ENCODE measurements at places on chromosomes 16 and 17. TPM values are rescaled to one million over a fixed set of nuclear protein-coding genes. Genes with fewer than 3 reads are reported as not detected.
A peak's percentile ranks its signal among the peaks of the same experiment; 100 is the strongest.

GRCh38 chr17:3594051-3594800 lies 15.0 kb downstream of the TRPV1 start:
- DNase-seq = peak; percentile 18

ESRP2 gene
- total RNA-seq = under 0.01 TPM

GRCh38 chr17:6476076-6476809 lies 32.0 kb downstream of the PIMREG start:
- no peak for DNase-seq

- no peak for DNase-seq
These were observed 14.0 kb downstream of the ANKRD11 start for GRCh38 chr16:89476379-89476778.

GRCh38 chr17:62911114-62911513 lies 54.9 kb upstream of the TANC2 start:
- DNase-seq = no peak

- no peak for DNase-seq
These were observed 178.8 kb downstream of the C16orf78 start for GRCh38 chr16:49552313-49552928.

ABCA9 gene
- 2.3 TPM for total RNA-seq

GRCh38 chr17:38898812-38899348 lies 26.5 kb upstream of the LASP1NB start:
- no peak for DNase-seq

PTRH2 gene
- total RNA-seq = 16.4 TPM

GRCh38 chr16:73390936-73391335 lies 343.0 kb upstream of the ZFHX3 start:
- DNase-seq = no peak

GRCh38 chr16:48113471-48113870 lies 42.3 kb downstream of the ABCC12 start:
- DNase-seq = no peak

DNA sequence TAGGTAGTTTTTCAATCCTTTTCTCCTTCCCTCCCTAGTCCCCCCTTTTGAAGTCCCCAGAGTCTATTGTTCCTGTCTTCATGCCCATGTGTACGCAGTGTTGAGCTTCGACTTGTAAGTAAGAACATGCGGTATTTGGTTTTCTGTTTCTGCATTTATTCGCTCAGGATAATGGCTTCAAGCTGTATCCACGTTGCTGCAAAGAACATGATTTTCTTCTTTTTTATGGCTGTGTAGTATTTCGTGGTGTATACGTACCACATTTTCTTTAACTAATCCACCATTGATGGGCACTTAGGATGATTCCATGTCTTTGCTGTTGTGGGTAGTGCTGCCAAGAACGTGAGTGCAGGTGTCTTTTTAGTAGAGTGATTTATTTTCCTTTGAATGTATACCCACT lies 651.2 kb downstream of the WWOX start:
- no peak for DNase-seq

DOC2B gene
- not detected for total RNA-seq

GRCh38 chr17:70563281-70563820 lies 394.0 kb downstream of the KCNJ2 start:
- DNase-seq = no peak

NETO2 gene
- total RNA-seq = 13.9 TPM

- DNase-seq = no peak
These were observed 81.2 kb downstream of the USP22 start for GRCh38 chr17:20961586-20961985.

TNP2 gene
- not detected for total RNA-seq

DNA sequence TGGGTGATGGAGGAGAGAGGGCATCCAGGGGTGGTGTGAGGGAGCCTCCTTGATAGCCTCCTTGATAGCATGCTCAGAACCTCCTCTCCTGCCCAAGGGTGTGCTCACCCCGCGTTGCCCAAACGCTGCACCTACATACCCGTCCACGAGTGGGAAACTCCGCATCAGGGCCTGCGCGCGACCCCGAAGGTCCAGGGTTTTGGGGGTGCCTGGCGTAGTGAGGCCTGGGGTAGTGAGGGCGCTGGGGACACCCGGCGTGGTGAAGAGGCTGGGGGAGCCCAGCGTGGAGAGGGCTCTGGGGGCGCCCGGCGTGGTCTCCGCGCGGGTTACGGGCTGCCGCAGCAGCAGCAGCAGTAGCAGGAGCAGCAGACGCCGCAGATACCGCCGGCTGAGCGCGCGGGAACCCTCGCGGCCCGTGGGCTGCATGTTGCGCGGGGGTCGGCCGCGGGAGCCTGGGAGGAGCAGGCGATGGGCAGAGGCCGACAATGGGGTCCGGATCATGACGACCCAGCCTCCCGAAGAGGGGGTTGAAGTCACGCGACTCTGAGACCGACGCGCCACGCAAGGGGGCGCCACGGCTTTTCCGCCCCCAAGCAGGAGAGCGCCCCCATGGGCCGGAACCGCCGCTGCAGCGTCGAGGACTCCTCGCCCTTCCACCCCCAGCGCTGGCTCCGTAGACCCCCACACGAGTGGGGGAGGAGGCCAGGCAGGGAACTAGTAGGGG lies at the start of gene DPEP3:
Gene DPEP3 (minus strand): TSS at position 545 of the 724 bp plus-strand sequence. CDS start 119 bp downstream, at position 426.
- DNase-seq = no peak

- no peak for DNase-seq
These were observed 80.1 kb downstream of the SOCS1 start for GRCh38 chr16:11175787-11176341.
